Central memory CD4-positive, alpha-beta T cell (primary cell): ENCODE measurements at places on chromosomes 1 and 21.

GRCh38 chr1:24591781-24592180 lies 35.9 kb downstream of the NCMAP start:
- no peak for DNase-seq

DNA sequence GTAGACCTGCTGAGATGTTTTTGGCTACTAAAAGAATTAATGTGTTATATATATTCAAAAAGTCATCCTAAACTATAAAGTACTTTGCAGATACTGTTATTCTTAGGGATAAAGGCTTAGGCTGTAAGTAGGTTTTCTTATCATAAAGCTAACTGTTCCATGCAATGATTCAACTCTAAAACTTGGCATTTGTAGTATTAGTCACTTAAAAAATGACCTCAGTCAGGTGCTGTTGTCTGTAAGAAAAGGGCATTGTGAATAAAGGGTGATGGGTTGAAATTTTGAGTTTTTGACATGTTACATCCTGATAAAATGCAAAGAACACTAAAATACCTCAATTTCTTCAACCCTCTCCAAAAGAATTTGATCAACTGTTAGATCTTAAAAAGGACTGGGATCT lies 32.9 kb downstream of the ADCY10 start:
- no peak for DNase-seq

GRCh38 chr1:44068442-44068921 lies 37.2 kb upstream of the SLC6A9 start:
- DNase-seq = no peak

GRCh38 chr1:2306151-2306978 lies 78.2 kb downstream of the SKI start:
- no peak for DNase-seq

DNA sequence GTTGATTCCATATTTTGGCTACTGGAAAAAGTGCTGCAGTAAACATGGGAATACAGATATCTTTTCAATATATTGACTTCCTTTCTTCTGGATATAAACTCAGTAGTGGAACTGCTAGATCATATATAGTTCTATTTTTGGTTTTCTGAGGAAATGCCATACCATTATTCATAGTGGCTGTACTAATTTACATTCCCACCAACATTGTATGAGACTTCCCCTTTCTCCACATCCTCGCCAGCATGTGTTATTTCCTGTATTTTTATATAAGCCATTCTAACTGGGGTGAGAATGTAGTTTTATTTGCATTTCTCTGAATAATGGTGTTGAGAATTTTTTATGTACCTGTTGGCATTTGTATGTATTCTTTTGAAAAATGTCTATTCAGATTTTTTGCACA lies 385.2 kb downstream of the NUF2 start:
- DNase-seq = no peak
